ENCODE measurements at places on chromosomes 5 and 9.

- DNase-seq, result no peak
Measured at GRCh38 chr5:107652839-107653607, 17.7 kb downstream of the EFNA5 start.

- DNase-seq, result no peak
Measured at GRCh38 chr5:14177634-14178033, 34.5 kb downstream of the TRIO start.

DNA sequence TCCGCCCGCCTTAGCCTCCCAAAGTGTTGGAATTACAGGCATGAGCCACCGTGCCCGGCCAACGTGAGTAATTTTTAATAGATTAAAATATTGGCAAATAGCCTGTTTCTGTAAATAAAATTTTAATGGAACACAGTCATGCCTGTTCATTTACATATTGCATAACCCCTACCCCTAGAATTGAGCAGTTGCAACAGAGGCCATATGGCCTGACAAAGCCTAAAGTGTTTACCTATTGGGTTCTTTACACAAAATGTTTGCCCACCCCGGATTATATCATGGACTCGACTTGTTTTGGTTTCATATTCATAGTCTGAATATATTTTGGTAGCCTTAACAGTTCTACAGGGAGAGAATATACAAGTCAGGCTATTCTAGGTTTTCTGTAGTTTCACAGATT, 5.3 kb downstream of the NSA2 start:
- DNase-seq, result no peak

DNA sequence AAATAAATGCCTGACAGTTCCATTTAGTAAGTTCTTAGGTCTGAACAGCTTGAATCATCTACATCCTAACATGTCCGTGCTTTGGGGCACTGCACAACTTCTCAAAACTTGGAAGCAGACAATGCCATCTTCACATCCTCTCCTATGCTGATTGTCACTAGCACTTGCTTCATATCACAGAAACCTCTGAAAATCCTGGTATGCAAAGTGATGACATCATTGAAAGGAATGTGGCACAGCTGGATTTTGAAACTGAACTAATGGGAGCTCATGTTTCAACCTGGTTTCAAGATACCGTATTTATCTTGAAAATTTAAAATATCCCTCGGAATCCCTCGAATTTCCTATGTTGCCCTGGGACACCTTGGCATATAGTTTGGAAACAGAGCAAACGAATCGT, 490.2 kb upstream of the DAP start:
- DNase-seq, result no peak

- no peak for DNase-seq
Measured at GRCh38 chr5:151094852-151095245, 14.0 kb upstream of the TNIP1 start.

GRCh38 chr9:89675058-89675742, 70.4 kb downstream of the GADD45G start:
- no peak for DNase-seq
